ENCODE measurements at places on chromosomes 16 and 17.
A peak's percentile ranks its signal among the peaks of the same experiment; 100 is the strongest.

DNA sequence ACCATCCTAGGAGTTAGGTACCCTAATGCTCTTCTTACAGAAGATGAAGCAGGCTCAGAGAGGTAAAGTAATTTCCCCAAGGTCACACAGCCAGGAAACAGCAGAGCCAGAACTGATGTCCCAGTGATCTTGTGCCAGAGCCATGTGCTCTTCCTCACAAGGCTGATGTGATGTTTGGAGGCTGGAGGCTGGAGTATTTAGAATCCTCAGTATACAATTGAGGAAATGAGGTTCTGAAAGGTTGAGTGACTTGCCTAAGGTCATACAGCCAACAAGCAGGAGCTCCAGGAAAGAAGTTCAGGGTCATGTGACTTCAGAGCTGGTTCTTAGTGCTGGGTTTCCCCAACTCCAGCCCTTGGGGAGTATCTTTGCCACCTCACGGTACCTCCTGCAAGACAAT lies 18.5 kb downstream of the ITPRIPL2 start:
- no peak for DNase-seq

GRCh38 chr16:89360760-89361435 lies 129.5 kb downstream of the ANKRD11 start:
- no peak for DNase-seq

DNA sequence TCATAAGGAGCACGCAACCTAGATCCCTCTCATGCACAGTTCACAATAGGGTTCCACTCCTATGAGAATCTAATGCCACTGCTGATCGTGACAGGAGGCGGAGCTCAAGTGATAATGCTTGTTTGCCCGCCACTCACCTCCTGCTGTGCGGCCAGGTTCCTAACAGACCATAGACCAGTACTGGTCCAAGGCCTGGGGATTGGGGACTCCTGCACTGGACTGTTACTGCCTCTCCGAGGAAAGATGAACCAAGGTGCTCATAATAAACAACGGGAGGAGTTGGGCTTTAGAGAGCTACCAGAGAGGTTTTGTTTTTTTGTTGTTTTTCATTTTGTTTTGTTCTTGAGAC lies 58.2 kb downstream of the TK2 start:
- no peak for DNase-seq

DNA sequence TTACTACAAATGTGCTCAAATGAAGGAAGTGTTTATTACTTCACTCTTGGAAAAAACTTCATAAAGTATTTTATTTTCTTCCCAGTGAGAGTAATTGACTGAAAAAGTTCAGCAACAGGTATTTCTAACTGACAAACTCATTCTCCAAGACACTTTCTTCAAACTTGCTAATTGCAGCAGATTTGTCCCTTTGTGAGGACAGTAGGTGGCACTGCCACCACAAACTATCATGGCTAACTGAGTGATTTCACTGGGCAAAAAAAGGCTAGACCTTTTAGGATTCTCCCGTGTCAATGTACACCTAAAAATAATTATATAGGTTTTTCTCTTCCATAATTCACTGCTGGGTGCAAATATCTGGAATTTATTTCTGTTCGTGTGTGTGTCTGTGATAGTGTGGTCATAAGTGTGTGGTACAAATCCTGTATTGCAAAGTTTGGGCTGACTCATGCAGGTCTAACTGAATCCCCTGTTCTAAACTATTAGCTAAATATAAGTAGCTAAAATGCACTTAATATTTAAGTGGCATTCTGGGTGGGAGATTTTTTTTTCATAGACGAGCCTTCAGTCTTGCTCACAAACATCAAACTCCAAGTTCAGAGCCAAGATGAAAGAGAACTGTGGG lies 3.9 kb downstream of the HS3ST3A1 start:
- DNase-seq, result no peak

- DNase-seq, result peak; percentile 50
These were observed 23.2 kb downstream of the ITGB3 start for GRCh38 chr17:47276868-47277267.

DNA sequence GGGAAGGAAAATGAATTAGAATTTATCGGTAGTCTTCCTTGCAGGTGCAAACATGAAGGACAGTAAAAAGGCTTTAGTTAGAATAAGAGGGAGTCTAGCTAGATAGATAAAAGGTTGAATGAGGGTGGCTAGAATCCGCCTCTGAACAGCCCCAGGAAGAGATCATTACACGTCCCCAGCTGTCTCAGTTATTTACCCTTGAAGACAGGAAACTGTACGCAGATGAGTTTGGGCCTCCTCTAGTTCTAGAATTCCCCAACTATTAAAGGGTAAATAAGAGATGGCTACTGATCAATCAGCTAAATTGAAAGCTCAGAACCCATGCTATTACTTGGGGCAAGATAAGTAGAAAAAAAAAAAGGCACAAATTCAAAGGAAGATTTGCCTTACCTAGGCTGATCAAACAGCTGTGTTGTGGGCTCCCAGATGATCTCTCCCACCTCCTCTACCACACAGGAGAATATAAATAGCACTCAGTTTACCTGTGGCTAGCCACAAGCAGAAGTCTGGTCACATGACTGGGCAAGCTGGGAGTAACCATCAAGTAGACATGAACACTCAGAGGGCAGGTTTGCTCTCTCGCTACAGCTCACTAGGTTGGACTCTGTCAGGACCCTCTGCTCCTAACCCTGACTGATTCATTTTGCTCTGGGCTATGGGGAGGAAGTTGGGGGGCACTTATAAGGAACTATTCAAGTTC lies 17.0 kb downstream of the FAM117A start:
- DNase-seq, result no peak

DNA sequence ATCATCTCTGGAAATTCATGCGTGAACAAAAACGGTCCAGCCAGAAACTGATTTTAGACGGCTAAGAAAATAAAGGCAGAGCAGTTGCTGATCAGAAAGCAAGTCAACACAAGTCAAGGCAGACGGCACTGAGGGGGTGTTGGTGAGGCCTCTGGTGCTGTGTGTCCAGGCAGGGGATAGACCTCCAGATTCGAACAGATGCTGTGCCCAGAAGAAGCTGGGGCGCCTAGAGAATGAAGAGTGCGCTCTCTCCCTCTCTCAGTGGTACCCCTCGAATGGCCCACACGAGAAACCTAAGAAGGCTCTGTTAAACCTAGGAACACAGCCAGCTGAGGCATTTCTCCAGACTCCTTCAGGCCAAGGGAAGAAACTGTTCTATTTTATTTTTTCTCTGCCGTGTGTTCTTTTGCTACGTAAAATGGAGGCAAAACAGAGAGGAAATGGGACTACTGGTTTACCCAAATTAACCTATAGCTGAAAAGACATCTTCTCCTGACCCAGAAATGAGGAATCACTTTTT lies 178.3 kb downstream of the PMP22 start:
- DNase-seq, result no peak

Measured in brain microvascular endothelial cell (primary cell).